ENCODE measurements at places on chromosomes 5 and 9. TPM values are rescaled to one million over a fixed set of nuclear protein-coding genes. Genes with fewer than 3 reads are reported as not detected.

DNA sequence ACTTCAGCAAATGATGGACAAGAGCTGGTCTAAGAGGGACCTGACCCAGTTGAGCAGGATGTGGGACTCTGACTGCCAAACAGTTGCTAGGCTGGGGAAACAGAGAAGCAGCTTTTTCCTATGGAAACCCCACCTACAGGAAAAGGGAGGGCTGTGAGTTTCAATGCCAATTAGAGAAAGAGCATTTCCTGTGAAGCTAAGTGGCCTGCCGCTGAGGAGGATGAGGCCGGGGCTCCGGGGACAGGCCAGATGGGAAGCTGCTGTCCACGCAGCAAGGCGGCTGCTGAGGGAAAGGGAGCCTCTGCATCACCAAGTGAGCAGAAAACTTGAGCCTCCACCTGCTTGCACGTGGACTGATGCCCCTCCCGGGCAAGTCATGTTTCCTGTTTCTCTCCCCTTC is at the start of gene PCDH12:
Gene PCDH12 (minus strand): TSS at position 90 of the 400 bp plus-strand sequence. CDS start 351 bp downstream, outside the sequence.
- peak; percentile 47 for DNase-seq

GRCh38 chr5:11797132-11797531 is 107.1 kb downstream of the CTNND2 start:
- no peak for DNase-seq

DNA sequence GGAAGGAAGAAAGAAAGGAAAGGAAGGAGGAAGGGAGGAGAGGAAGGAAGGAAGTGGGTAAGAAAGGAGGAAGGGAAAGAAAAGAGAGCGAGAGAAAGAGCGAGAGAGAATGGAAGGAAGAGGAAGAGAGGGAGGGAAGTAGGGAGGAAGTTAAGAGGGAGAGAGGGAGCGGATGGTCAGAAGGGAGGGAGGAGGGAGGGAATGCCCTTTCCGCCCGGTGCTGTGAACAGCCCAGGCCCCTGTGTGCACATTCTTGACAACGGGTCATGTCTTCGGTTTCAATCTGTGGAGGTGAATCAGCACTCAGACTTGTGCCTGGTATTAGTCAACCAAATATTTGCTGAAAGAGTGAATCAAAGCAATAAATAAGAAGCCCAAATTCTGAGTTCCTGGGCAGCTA is 39.2 kb downstream of the PRUNE2 start:
- no peak for DNase-seq

DNA sequence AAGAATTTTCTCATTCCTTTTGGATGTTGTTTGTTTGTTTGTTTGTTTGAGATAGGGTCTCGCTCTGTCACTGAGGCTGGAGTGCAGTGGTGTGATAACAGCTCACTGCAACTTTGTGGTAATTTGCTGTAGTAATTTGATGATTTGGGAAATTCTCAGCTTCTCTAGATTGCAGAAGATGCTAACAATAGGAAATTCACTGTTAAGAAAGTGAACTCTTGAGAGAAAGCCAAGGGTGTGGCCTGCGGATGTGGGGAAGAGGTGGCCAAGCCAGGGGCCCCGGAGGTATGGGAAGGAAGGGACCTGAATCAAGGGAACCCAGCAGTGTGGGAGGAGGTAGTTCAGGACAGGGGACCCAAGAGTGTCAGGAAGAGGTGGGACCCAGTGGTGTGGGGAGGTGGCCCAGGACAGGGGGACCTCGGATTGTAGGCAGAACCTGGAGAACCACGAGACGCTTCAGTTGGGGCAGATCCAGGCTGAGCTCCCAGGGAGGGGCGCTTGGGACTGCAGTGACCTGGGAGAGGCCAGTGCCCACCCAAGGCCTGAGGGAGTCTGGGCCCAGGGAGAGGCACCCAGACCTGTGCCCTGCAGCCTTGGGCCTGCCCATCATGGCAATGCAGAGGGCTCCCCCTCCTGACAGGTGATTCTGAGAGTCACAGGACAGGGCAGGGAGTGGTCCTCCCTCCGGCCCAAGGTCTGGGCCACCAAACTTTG is 5.6 kb upstream of the LCN2 start:
- DNase-seq: no peak

Gene PCDHGA4
- polyA plus RNA-seq: not detected

Gene RPL37
- 2,513 TPM for polyA plus RNA-seq

Data from CD4-positive, CD25-positive, alpha-beta regulatory T cell (primary cell).